ENCODE measurements at places on chromosomes 7 and 10. TPM values are rescaled to one million over a fixed set of nuclear protein-coding genes. Genes with fewer than 3 reads are reported as not detected.

DNA sequence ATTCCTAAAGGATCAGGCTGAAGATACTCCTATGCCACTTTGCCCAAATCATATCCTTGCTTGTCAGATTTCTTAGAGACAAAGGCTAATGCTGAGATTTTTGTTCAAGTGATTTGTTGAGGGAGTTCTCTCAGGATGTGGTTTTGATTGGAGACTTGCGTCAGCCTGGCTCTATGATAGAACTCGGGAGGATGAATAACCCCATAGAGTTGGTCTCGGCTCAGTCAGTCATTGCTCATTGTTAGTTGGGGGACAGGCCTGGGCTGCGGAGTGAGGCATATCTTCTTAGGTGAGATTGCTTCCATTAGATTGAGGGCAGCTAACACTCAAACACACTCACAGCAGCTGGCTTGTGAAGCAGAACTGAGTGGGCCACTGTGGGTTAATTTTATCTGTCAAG is 203.4 kb downstream of the KIF20B start:
- DNase-seq: no peak

DNA sequence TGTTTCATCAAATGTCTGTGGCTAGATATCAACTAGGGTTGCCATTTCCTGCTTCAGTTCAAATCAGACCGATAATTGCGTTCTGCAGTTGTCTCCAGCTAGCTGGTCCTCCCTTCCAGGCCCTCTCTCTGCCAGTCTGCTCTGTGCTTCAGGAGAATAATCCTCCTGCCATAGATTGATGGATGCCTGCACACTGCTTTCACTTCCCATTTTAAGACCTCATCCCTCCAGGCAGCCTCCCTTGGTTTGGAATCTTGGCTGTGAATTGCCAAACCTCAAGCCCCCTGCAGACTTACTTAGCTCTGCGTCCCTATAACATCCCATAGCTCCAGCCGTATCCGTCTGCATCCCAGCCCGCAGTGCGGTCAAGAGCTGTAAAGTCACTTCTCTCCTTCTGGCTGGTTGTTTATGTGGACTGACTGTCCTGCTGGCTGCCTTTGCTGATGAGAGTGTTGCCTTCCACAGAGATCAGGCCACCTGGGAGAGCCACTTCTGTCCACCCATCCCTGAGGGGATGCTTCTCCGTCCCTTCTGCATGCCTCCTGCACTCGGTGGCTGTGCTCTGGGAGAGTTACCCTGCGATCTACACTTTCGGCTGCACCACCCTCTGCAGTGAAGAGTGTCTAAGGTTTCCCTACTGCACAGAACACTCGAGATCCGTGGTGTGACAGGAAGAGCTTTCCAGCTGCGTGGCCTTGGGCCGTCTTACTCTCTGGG is 22.4 kb upstream of the KLF6 start:
- DNase-seq: no peak

- DNase-seq: no peak
These were observed 1193.4 kb downstream of the SORCS3 start for GRCh38 chr10:105834261-105835059.

- DNase-seq: no peak
These were observed 529 bp downstream of the HPS1 start for GRCh38 chr10:98446151-98446660.

GRCh38 chr10:43324876-43325275 is 46.6 kb upstream of the FXYD4 start:
- no peak for DNase-seq

Gene FAM241B
- polyA plus RNA-seq: 5.9 TPM

DNA sequence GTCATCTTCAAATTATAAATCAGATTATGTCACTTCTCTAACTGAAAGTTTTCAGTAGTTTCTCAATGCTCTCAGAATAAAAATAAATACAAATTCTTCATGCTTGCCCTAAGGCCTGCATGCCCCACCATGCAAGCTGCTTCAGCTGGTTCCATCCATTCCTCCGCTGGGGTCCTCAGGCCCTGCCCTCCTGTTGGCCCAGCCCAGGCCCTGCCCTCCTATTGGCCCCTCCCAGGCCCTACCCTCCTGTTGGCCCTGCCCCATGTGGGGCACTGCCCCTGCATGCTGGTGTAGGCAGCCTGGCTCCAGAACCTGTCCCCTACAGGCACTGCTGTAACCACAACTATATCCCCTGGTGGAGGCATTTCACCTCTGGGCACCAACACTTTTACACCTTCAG is 109.3 kb upstream of the TCERG1L start:
- no peak for DNase-seq

Gene AGAP3
- 44.7 TPM for polyA plus RNA-seq
